NCI-H2029 (cell line): ENCODE measurements at places on chromosomes 7 and 10.

GRCh38 chr10:34956756-34957155 is 133.4 kb downstream of the CUL2 start:
- DNase-seq = no peak

DNA sequence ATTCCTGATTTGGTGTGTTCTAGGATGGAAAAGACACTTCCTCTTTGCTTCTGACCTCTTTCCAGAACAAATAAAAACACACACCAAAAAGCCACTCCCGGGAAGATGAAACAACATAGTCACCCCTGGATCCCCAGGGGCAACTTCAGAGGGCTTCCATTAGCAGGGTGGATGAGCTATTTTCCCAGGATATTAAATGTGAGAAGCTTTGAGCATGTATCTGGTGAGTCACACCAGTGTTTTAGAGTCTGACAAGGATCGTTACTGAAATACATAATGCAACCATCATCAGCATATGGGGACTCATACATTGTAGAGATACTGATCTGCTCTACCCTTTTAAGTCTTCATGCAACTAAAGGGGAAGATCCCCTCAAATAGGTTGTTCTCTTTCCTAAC is 115.5 kb upstream of the ZNF438 start:
- DNase-seq = no peak

DNA sequence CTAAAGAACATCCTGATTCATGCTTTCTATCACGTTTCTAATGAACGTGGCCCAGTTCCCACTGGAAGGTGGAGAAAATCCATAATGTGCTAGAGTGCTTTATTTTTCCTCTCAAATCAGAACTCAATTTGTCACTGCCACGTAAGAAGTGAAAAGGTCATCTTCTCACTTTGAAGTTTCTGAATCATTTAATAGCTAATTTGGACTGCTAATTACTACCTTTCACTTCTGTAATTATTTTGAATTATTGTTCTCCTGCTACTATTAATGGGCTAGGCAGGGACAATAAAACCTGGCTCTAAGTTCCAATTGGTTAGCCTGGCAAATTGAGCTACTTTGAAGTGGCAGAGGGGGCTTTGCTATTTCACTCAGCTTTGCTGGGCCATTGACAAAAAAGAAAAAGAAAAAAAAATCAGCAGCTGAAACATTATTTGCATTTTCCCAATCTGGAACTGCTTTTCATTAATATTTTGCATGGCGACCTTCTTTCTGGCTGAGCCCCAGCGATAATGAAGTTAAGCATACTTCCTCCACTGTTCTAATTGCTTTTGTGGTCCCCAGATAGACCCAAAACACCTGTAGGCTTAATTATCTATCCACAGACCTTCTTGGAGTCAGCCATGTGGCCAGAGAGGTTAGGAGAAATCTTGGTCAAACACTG is 264.2 kb downstream of the SEC23IP start:
- DNase-seq = no peak

DNA sequence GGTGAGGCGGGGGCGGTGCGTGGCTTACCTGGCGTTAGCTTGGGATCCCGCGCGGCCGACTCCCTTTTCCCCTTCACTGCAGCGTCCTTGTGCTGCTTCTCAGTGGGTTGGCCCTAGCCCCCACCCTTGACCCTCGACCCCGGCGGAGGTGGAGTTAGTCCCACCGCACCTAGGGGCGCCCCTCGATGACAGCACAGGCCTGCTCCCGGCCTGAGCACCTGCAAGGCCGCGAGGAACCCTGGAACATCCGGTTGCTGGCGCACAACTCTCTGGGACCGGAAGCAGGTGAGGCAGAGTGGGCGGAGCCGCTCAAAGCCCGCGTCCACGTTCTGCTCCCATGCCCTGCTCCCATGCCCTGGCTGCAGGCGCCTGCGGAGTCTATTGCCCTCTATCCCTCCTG is 266.9 kb downstream of the USP6NL start:
- no peak for DNase-seq

- DNase-seq = no peak
These were observed 1.2 kb downstream of the RBM33 start for GRCh38 chr7:155645662-155646061.

DNA sequence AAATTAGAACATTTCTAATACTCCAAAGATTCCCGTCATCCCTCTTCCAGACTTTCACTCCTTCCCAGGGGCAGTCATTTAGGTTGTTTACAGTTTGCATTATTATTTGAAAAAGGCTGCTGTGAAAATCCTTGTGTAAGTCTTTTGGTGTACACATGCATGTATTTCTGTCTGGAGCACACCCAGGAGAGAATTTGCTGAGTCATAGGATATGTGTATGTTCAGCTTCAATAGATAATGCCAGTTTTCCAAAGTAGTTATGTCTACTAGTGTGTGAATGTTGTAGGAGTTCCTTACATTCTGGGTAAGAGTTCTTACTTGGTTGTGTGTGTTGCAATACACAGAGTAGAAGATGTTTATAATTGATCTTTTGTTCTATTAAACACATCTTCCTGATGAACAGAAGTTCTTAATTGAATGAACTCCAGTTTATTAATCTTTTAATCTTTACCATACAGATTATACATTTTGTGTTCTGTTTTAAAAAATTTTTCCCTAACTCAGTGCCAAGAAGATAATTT is 25.3 kb downstream of the CROT start:
- DNase-seq = no peak

DNA sequence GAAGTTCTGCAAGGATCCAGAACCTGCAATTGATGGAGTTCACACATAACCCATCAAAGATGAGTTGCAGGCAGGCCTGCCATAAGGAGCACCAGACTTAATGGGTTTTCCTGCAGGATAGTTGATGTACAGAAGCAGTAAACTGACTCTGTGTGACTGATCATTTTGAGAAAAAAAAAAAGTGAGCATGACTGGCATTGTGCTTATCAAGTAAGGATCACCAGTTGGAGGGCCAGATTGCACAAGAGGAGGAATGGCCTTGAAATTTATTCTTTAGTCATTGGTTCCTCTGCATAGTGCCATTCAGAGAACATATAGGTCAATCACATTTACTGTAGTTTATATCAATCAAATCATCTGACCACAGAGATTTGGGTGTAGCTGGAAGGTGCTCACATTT is 3.8 kb downstream of the CYP3A43 start:
- DNase-seq = no peak
